Foreskin melanocyte (primary cell): ENCODE measurements at places on chromosomes 13 and 19.

GRCh38 chr19:58397533-58398037 is 2.1 kb downstream of the RNF225 start:
- no peak for DNase-seq

DNA sequence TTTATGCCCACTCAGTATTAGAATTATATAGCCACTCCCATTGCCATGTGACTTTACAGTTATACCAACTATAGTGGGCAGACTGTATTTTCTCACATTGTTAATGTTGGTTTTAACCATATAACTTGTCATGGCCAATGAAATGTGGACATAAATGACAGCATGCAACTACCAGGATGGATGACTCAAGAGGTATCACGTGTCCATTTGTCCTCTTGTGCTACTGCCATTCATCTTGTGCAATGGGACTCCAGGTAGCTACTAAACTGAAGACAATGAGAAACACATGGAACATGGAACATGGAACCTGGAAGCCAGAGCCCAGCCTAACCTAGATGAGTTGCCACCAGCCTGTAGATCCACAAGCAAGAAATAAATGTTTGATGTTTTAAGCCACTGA is 242.7 kb upstream of the IPO5 start:
- no peak for DNase-seq

DNA sequence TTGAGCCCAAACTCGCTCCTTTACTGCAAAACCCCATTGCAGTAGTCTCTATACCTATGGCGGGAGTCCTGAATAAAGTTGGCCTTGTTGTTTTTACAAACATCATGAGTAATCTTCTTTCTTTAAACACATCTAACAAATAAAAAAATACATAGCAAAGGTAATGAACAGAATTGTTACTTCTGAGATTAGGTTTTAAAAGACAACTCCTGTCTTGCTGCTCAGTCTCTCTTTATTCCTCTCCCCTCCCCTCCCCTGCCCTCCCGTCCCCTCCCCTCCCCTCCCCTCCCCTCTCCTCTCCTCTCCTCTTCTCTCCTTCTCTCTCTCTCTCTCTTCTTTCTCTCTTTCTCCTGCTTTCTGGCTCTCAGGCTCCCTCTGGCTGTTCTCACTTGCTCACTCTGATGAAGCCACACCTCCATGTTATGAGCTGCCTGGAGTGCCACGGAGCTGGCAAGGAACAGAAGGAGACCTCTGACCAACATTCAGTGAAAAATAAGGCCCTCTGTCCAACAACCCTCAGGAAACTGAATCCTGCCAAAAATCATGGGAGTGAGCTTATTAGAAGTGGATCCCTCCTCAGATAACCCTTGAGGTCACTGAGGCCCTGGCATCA is 300.7 kb upstream of the MIR17HG start:
- no peak for DNase-seq

DNA sequence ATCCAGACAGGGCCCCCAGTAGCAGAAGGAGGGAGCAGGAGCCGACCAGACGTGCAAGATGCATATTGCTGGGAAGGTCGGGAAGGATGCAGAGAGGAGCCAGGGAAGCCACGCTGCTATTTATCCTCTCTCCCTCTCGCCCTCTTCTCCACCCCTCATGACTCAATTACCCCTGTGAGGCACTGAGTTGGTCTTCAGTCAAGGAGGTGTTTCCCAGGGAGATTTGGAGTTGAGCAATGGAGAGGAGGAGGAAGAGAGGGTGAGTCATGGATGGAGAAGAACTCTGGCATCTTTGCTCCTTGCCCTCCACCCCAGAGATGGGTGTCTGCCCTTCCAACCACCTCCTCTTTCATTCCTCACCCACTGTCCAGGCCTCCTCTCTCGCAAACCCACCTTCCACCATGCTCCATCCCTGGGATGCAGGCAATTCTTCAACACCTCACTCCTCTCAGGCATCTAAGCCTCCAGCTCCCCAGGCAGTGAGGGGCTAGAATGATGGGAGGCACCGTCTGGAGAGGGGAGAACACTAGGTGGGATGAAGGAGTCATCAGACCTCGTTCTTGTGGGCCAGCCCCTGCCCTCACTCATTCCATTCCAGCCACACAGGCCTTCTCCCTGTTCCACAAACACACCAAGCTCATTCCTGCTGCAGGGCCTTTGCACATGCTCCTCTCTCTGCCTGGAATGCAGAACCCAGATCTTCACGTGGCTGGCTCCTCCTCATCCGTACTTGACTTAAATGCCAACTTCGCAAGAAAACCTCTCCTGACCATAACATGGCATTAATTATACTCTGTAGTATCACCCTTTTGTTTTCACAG is at the start of gene SBSN:
Gene SBSN, minus strand, starts transcription at position 94 of the 821 bp plus-strand sequence. Its CDS starts 30 bp downstream, at position 64.
- DNase-seq, result no peak

- no peak for DNase-seq
Observed at GRCh38 chr19:57546513-57546912, 13.2 kb downstream of the ZNF550 start.

- no peak for DNase-seq
Observed at GRCh38 chr13:52797176-52797575, 51.3 kb downstream of the PCDH8 start.

DNA sequence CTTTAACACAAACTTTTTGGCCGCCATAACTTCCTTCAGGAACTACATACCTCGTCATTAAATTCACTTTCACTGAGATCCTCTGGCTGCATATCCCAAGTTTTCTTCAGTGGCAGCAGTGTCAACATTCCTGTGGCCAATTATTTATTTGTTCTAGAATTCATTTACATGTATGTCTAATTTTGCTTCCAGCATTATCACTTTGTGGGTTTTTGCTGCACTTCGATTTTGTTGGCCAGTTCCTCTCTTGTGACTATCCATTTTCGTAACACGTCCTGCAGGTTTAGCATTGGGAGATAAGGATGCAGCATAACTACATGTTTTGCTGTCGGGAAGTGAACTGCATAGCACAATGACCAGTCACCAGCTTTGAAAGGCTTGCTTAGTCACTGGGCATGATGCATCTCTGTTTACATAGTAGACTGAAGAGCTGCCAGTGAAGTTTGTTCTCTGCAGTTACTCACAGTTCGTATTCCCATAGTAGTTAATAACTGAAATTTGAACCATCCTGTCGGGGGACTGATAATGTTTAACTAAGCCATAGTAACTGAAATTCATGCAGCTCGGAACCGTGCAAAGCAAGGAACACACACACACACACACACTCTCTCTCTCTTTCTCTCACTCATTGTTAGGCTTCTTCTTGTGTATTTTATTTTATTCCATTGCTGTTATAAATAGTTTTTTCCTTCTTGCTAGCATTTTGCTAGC is 28.3 kb downstream of the ZNF507 start:
- DNase-seq, result peak; percentile 81
